ENCODE measurements at places on chromosomes 4 and X.
A peak's percentile ranks its signal among the peaks of the same experiment; 100 is the strongest.

DNA sequence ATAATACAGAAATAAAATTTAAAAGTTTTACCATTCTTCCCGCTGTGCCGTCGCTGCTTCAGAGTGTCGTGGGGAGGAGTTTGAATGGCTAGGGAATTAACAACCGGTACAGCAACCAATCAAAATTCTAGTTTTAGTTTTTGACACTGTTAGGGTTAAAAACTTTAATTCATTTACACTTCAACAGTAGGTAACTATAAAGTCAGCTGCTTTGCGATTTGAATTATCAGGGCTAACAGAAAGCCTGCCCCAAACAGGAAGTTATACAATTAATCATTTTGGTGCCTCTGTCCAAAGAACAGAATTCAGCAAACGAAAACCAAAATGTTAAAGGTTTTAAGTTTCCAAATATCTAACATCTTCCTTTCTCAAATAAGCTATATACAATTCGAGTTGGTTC, 2.3 kb downstream of the HNRNPD start:
- DNase-seq, result no peak

DNA sequence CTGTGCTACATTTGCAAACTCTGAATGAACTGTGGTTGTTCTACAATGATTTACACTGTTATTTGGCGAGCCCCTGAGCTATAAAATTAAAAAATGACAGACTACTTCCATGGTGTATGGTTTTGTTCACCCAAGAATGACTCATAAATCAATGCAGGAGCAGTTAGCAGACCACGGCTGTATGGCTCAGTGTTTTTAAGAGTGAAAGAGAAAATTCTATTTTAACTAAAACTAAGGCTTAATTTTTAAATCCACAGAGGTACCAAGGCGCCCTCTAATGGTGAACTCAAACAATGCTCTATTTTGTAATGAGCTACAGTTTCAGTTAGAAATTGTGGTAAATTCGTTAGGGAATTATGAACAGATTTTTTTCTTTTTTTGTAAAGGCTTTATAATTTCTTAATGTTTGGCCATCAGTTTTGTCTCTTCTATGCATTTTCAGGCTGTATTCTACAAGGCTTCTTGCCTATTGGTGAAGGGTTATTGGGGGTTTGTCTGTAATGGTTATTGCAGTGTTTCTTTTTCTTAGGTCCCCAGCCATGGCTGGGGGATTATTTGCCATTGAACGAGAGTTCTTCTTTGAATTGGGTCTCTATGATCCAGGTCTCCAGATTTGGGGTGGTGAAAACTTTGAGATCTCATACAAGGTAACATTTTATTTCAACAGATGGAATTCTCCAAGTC, 32.5 kb downstream of the HMGB2 start:
- no peak for DNase-seq

- no peak for DNase-seq
Measured at GRCh38 chr4:145387079-145387478, 94.6 kb upstream of the SMAD1 start.

- DNase-seq, result no peak
Measured at GRCh38 chr4:140839888-140840790, 84.0 kb upstream of the TBC1D9 start.

- no peak for DNase-seq
Measured at GRCh38 chr4:11748164-11748872, 319.6 kb upstream of the HS3ST1 start.

- no peak for DNase-seq
Measured at GRCh38 chrX:8138252-8138651, 32.8 kb downstream of the VCX2 start.

GRCh38 chr4:128502818-128503527, 215.4 kb upstream of the PGRMC2 start:
- no peak for DNase-seq

DNA sequence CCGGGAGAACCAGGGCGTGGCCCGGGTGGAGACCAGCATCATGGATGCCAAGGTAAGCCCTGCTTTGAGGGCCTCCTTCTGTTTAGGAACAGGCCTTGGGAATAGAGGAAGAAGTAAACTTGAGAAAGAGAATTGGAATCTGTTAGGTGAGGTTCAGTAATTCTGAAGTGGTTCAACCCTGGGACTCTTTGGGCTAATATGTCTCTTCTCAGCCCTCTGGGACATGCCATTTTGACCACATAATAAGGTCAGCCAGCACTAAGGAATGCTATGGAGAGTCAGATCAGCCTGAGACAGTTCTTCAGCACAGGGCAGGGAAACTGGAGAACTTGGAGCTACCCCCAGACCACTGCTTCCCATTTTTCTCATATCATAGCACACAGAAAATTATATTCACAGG, 63.3 kb upstream of the PRPS1 start:
- DNase-seq, result no peak

DNA sequence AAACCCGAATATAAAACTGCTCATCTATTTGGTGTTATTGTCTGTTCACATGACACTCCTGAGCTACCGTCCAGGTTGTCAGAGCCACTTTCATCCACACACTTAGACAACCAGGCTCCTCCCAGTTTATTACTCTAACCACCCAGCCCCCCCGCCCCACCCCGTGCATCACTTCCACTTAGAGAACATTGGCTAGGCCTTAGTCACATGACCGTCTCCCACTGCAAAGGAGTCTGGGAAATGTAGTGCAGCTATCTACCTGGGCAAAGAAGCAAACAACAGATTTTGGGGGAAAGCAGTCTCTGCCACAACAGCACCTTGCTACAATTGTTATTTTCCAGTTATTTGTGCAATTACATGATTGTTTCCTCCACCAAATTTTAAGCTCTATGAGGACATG, 57.6 kb upstream of the RBPJ start:
- DNase-seq, result peak; percentile 7

DNA sequence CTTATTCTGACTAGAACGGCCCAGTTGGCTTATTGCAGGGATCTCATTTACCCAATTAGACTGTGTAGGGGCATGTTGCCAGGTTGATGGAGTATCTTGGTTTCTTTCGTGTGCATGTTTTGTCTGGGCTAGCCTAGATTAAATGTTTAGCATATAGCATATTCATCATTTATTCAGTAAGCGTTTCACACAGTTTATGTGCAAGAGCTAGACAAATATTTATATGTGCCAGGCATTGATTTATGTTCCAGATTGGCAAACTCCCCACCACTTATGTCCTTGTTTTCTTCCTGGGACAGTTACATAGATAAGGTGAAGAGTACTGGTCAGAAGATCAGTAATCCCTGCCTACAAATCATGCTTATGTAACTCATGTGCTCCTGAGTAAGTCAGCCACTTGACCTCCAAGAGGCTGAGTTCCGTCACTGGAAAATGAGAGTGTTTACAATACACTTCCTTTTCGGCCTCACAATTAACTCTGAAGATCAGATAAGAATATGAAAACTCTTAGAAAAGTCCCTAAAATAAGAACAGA, 57.2 kb downstream of the RUFY3 start:
- no peak for DNase-seq

DNA sequence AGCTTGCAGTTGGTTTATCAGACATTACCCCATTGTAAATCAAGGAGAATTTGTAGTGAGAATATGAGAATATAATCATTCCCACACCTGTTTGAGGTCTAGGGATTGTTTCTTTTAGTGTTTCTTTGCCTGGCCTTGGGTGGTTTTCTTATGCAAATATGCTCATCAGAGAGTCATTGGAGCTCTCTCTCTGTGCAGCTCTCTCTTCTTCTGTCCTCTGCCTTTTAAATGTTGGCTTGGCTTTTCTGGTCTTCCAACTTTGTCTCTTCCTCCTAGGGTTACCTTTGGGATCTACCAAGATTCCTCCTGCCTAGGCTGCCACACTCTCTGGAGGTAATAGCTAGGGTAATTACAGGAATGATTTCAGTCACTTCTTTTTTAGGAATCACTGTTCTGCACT, 102.3 kb upstream of the ARSJ start:
- DNase-seq, result no peak

DNA sequence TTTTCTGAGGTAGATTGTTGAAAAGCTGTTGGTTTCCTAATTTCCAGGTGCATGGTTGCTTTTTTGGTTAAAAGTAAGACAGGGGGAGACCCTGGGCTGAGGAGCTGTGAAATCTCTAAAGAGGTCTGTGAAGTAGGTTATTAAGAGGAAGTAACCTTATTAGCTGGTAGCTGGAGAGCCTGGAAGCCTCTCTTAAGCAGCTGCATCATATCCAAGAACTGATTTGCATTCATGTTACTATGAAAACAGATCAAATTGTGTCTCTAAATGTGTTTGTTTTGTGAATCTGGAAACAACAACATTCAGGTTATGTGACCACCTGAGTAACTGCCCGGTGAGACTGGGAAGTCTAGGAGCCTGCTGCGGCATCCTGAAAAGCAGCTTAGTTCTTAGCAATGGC, 54.1 kb downstream of the ARHGAP10 start:
- no peak for DNase-seq

- DNase-seq, result no peak
Measured at GRCh38 chr4:86961605-86962295, 26.9 kb downstream of the AFF1 start.

GRCh38 chr4:1518997-1519700, 112.9 kb upstream of the NKX1-1 start:
- no peak for DNase-seq

- DNase-seq, result no peak
Measured at GRCh38 chrX:74490247-74490646, 69.0 kb downstream of the SLC16A2 start.

DNA sequence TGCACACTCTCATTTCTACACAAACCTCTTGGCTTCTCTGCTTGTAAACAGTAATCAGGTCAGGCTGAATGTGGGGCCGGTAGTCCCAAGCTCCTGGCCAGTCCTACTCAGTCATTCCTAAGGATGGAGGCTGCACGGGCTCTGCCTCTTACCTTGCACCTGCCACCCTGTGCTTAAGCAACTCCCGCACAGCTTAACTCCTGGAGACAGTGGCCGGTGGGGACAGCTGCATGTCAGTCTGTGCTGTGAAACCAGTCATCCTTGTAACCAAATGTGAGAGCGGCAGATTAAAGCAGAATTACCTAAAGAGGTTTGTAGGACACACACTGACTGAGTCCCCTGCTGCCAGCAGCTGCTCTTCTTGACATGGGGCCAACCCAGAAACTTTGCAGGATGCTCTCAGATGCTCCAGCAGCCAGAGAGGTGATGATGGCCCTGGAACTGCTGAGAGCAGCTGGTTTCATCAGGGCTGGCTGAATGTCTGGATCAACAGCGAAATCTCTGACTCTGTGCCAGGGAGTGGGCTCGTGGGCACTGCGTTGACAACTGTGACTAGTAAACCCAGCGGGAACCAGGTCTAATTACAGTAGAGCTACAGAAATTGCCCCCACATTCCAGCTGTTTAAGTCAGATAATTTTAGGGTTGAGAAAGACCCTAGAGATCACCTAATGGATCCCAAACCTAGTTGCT, 123.7 kb downstream of the ANAPC4 start:
- no peak for DNase-seq

DNA sequence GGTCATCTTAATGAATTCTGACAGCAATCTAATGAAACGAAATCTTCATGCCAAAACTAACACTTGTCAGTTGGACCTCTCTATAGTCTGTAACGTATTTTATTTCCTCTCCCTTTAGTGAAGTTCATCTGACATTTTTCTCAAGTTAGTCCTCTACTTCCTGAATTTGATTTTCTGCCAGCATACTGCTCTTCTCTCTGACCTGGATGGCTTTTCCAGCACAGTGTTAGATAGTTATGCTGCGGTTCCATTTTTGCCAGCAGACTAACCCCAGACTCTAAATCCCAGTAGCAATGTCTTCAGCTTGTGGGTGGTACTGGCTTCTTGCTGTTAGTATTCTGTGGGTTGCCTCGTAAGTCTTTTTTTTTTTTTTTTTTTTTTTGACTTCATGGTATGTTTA, 146.7 kb upstream of the VEGFC start:
- no peak for DNase-seq

DNA sequence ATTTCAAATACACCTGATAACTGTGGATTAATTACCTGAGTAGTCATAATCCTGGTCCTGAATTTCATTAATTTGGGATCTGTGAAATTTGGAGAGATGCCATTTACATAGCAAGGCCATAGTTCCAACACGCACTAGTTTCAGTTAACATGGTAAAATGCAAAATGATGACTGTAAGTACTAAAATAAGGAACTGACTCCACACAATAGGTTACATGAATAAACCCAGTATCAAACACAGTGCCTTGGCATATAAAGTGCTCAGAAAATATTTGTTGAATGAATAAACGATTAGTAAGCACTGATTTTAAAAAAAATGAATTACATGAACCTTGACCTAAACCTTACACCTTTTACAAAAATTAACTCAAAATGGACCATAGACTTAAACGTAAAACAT, 9.0 kb downstream of the FBXO8 start:
- no peak for DNase-seq

DNA sequence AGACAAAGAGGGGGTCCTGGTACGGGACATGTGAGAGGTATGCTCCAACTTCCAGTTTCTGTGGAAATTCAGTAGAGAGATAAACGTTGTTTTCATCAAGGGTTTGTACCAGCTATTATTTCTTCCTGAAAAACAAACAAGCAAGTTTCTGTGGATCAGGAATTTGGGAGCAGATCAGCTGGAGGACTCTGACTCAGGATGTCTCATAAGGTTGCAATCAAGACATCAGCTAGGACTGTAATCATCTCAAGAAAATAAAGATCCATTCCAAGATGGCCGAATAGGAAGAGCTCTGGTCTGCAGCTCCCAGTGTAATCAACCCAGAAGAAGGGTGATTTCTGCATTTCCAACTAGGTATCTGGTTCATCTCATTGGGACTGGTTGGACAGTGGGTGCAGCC, 23.5 kb upstream of the NFKB1 start:
- DNase-seq, result no peak

DNA sequence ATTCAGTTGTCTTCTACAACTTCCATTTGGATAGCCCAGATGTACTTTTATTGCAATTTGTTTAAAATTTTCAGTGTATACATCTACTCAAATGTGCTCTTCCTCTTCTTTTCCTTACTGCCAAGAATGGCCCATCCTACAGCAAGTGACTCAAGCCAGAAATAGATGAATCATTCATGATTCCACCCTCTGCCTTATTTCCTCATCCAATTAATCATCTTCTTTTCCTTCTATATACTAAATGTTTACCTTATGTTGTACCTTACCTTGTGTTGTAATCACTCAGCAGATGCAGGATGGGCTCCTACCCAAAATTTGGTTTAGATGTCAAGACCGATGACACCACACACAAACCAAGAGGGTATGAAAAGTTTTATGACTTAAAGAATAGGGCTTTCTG, 437.8 kb downstream of the GRXCR1 start:
- DNase-seq, result no peak

DNA sequence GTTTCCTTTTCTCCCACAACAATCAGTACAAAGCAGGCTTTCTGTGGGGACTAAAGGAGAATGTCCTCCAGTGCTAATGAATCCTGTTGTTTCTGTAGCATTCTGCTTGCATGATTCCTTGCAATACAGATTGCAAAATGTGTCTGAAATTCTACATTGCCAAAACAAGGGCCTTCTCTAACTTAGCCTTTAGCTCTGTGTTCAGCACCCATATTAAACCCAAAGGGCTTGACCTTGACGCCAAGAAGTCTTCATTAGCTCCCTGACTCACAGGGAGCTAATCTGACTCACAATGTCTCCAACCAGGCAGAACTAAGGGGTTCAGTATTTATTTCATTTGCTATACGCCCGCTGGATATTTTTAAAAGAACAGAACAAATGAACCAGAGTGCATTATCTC, 241.4 kb upstream of the CLNK start:
- DNase-seq, result peak; percentile 7

Data from H54 (cell line).